Pulmonary artery endothelial cell (primary cell): ENCODE measurements at places on chromosomes 4 and X. TPM values are rescaled to one million over a fixed set of nuclear protein-coding genes. Genes with fewer than 3 reads are reported as not detected.

The NPY1R gene
- total RNA-seq: 0.07 and 0.14 TPM in 2 replicates

The ZNF732 gene
- 0.86 and 1.1 TPM in 2 replicates for total RNA-seq

The MAGEB1 gene
- total RNA-seq: not detected in 2 replicates

The LGI2 gene
- 0.04 and 0.13 TPM in 2 replicates for total RNA-seq

The MTNR1A gene
- not detected in 2 replicates for total RNA-seq

The RRH gene
- total RNA-seq: 0.07 TPM in 1 of 2 replicates, not detected in the other

The TLR6 gene
- total RNA-seq: 1.2 and 1.5 TPM in 2 replicates

The CT45A3 gene
- total RNA-seq: not detected in 2 replicates

The CCSER1 gene
- 1.1 and 3.0 TPM in 2 replicates for total RNA-seq

The FGFBP2 gene
- not detected in 2 replicates for total RNA-seq

The ZFX gene
- 33.0 and 47.5 TPM in 2 replicates for total RNA-seq

The RHOXF1 gene
- total RNA-seq: not detected in 2 replicates

The USO1 gene
- 77.6 and 93.6 TPM in 2 replicates for total RNA-seq

The LRPAP1 gene
- 145 and 156 TPM in 2 replicates for total RNA-seq

The UGT2B7 gene
- total RNA-seq: 0.07 TPM in 1 of 2 replicates, not detected in the other

The SYTL5 gene
- not detected in 2 replicates for total RNA-seq

The BCLAF3 gene
- total RNA-seq: 3.2 and 3.4 TPM in 2 replicates

The POLN gene
- total RNA-seq: 2.0 and 4.8 TPM in 2 replicates

The PAGE2 gene
- not detected in 2 replicates for total RNA-seq

The BTK gene
- 0.07 TPM in 1 of 2 replicates, not detected in the other for total RNA-seq

The MID1 gene
- total RNA-seq: 11.4 and 19.9 TPM in 2 replicates

The IL13RA2 gene
- total RNA-seq: 0.26 and 0.32 TPM in 2 replicates

The EFHC2 gene
- total RNA-seq: under 0.01 TPM in 1 of 2 replicates, not detected in the other

The TMPRSS11F gene
- not detected in 2 replicates for total RNA-seq

The FAM149A gene
- total RNA-seq: 0.28 and 0.40 TPM in 2 replicates

The ADGRG2 gene
- total RNA-seq: 0.04 TPM in 1 of 2 replicates, not detected in the other

The RNF128 gene
- total RNA-seq: not detected in 2 replicates

The RBM47 gene
- 0.18 and 0.20 TPM in 2 replicates for total RNA-seq

The BANK1 gene
- not detected in 2 replicates for total RNA-seq

The PPBP gene
- not detected in 2 replicates for total RNA-seq

The PASD1 gene
- total RNA-seq: not detected in 2 replicates

The STOX2 gene
- 0.07 and 0.14 TPM in 2 replicates for total RNA-seq

The KLF3 gene
- total RNA-seq: 16.9 and 17.7 TPM in 2 replicates

The PTPN13 gene
- 6.3 and 12.8 TPM in 2 replicates for total RNA-seq
